GM23338 (cell line): ENCODE measurements at places on chromosomes 11 and 22.
A peak's percentile ranks its signal among the peaks of the same experiment; 100 is the strongest.

DNA sequence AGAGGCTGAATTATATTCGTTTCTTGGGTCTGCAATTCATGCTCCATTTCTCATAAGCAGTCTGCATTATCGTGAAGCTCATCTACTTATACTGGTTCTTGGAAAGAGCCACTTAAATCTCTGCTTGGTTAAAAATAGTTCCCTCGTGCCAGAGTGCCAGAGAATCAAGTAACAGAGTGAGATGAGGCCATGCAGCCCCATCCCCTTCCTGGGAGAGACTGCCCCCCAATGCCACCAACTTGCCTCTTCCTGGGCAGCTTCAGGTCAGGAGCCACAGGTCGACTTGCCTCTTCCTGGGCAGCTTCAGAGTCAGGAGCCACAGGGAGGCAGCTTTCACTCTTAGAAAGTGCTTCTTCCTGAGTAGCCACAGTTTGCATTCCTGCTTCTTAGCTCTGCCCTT lies 223.9 kb upstream of the ZBED5 start:
- no peak overlapping the region for H3K4me3 ChIP-seq
- peaks cover 39% of the 10 kb centered on the region for H3K4me1 ChIP-seq
- H3K36me3 ChIP-seq = no peaks in the 10 kb centered on the region
- no peak overlapping the region for H3K27ac ChIP-seq
- peak; percentile 27 for DNase-seq

GRCh38 chr11:789943-790342 lies at the start of gene CEND1:
Gene CEND1, minus strand, starts transcription at chr11:790090. Its CDS starts 1,514 bp downstream, at chr11:788576.
- H3K36me3 ChIP-seq = no peaks in the 10 kb centered on the region
- no peak within 1 kb of the TSS for H3K27ac ChIP-seq

DNA sequence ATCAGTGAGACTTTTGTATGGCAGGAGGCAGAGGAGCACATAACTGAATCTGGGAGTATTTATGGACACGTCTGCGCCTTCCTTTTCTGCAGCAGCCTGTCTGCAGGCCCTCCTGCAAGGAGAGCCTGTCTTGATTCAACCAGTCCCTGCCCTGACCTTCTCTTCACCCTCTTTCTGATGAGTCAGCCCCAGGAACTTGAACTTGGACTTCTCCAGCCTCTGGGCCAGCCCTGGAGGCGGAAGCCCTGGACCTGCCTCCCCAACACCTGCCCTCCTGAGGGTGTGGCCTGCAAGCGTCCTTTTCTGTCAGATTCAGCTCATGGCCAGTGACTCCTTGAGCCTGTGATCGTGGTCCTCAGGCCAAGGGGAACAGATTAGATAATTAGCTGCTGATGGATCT lies 20.0 kb downstream of the DAGLA start:
- peaks cover 11% of the 10 kb centered on the region; the same call in 1 of the 2 replicates for H3K4me1 ChIP-seq
- H3K27me3 ChIP-seq = no peaks in the 10 kb centered on the region
- H3K36me3 ChIP-seq = no peaks in the 10 kb centered on the region
- no peak for DNase-seq
- no peak overlapping the region for H3K4me3 ChIP-seq
- H3K27ac ChIP-seq = no peak overlapping the region

GRCh38 chr22:16961477-16962186 lies 46.4 kb downstream of the GAB4 start:
- H3K4me1 ChIP-seq = no peaks in the 10 kb centered on the region
- H3K27ac ChIP-seq = no peak overlapping the region
- no peak for DNase-seq
- H3K27me3 ChIP-seq = no peaks in the 10 kb centered on the region
- no peaks in the 10 kb centered on the region for H3K36me3 ChIP-seq

- H3K27ac ChIP-seq = no peak overlapping the region; the same call in 1 of the 2 replicates
- no peaks in the 10 kb centered on the region for H3K36me3 ChIP-seq
- DNase-seq = no peak
- no peaks in the 10 kb centered on the region for H3K27me3 ChIP-seq
- H3K4me1 ChIP-seq = no peaks in the 10 kb centered on the region
Measured at GRCh38 chr22:46815132-46815531, 52.7 kb downstream of the TBC1D22A start.

- no peak for DNase-seq
- no peak overlapping the region for H3K27ac ChIP-seq
- no peaks in the 10 kb centered on the region for H3K4me1 ChIP-seq
- H3K36me3 ChIP-seq = no peaks in the 10 kb centered on the region
Measured at GRCh38 chr11:93323747-93324146, 6.8 kb upstream of the DEUP1 start.

DNA sequence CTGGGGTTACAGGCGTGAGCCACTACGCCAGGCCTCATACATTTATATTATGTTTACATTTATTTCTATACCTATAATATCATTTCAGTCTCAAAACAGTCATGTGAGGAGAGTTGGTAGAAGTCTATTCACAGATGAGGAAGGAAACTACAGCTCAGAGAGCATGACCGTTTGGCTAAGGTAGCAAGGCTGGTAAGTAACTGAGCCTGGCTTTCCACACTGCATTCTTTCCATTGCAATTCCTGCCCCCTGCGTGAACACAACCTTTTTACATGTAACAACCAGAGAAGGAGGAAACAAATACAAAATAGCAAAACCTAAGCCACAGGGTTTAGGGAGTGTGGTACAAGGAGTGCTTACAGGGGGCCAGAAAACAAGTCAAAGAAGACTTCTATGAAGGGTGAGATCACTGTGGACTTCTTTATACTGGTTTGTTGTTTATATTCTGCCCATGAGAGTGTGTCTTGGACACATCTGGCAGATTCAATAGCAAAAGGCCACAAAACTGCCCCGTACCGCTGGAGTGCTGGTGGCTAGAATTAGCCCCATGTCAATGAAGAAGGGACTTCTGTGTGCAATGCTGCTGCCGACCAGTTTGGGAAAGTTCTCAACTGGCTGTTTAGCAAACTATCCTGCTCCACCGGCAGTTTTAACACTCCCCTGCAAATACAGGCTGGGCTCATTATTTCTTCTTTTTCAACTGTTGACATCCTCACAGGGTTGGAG lies 19.0 kb downstream of the MICAL3 start:
- H3K36me3 ChIP-seq = no peaks in the 10 kb centered on the region
- DNase-seq = no peak
- H3K4me3 ChIP-seq = no peak overlapping the region
- no peak overlapping the region for H3K27ac ChIP-seq

- H3K27ac ChIP-seq = no peak overlapping the region
- no peaks in the 10 kb centered on the region for H3K36me3 ChIP-seq
- H3K4me1 ChIP-seq = no peaks in the 10 kb centered on the region
- DNase-seq = no peak
- H3K27me3 ChIP-seq = peaks cover 89% of the 10 kb centered on the region
Measured at GRCh38 chr22:22910272-22911240, 22.9 kb downstream of the IGLL5 start.

DNA sequence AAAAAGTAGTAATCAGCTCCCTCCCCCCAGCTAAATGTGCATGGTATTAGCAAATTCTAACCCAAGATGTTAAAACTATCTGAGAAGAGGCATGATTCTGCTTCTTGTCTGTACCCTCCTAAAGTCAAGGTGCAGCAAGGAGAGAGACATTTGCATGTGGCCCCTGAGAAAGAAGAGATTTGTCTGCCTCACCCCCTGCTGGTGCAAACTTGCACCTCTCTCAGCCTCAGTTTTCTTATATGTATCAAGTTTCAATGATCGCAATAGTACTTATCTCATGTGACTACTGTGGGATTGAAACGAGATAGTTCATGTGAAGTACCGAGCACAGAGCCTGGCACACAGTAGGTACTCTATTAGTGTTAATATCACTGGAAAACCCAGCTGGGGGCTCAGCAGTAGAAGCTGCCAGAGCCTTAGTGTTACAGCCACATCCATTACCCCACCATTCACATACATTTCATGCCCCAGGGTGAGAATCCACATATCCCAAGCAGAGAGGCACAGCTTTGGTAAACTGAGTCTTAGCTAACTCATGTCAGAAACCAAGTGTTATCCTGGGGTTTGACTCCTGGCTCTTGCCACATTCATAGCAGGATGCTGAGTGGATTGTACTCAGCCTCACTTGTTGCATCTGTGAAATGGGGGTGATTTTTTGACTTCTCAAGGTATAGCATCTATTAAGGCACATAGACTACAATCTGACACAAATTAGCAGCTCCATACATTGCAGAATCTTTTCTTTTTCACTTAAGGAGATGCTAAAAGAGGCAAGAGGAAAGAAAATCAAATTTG lies 24.9 kb downstream of the CD44 start:
- H3K4me3 ChIP-seq = no peak overlapping the region
- H3K36me3 ChIP-seq = no peaks in the 10 kb centered on the region
- H3K4me1 ChIP-seq = peaks cover 15% of the 10 kb centered on the region
- no peak overlapping the region for H3K27ac ChIP-seq

DNA sequence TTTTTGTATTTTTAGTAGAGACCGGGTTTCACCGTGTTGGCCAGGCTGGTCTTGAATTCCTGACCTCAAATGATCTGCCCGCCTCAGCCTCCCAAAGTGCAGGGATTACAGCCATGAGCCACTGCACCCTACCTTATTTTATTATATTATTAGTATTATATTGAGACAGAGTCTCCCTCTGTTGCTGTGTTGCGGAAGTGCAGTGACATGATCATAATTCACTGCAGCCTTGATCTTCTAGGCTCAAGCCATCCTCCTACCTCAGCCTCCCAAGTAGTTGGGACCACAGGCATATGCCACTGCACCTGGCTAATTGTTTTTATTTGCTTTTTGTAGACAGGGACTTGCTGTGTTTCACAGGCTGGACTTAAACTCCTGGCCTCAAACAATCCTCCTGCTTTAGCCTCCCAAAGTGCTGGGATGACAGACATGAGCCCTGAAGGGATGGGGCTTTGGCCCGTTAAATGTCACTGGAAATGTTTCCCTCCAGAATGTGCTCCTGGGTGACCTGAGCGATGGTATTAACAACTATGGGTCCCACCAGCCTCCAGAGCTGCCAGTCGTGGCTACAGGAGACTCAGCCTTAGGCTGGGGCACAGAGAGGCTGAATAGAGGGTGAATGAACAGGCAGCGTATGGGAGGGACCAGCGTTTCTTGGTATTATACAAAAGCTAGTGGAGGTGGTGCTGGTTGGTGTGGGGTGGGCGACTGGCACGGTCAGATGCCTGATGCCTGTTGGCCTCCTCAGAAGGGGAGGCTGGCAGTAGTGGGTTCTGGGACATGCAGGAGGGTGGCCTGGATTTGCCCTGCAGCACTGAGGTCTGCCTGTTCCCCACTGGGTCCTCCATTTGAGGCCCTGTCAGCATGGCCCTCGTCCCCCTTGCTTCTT lies 7.3 kb downstream of the TANGO2 start:
- no peaks in the 10 kb centered on the region for H3K4me1 ChIP-seq
- no peak overlapping the region for H3K27ac ChIP-seq
- no peak for DNase-seq
- H3K27me3 ChIP-seq = no peaks in the 10 kb centered on the region

- no peak overlapping the region for H3K4me3 ChIP-seq
- H3K36me3 ChIP-seq = no peaks in the 10 kb centered on the region
- H3K27me3 ChIP-seq = no peaks in the 10 kb centered on the region
Measured at GRCh38 chr11:117483372-117483771, 155.7 kb downstream of the CEP164 start.

- H3K27ac ChIP-seq = no peak overlapping the region
- no peaks in the 10 kb centered on the region for H3K36me3 ChIP-seq
- DNase-seq = no peak
- H3K4me1 ChIP-seq = no peaks in the 10 kb centered on the region
Measured at GRCh38 chr11:90818196-90818745, 595.4 kb upstream of the CHORDC1 start.

DNA sequence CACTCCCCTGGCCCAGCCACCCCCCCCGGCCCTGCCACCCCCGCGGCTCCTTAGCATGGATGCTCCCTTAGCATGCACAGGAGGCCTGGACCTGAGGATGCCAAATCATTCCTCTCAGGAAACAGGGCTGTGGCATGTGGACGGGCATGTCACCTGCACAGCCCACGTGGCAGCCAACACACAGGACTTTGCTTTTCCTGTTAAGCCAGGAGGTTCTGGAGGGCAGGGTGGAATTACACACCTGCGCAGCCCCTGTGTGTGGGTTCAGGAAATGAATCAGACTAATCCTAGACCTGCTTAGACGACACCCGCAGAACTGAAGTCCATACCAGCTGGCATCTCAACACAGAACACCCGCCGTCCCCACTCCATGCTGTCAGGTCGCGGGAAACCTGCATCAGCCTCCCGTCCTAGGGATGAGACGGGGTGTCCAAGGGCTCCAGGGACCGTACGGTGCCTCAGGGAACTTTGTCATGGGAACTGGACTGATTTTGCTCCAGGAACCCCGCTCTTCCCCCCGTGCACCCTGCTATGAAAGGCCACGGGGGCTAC lies 10.2 kb downstream of the CERK start:
- no peak overlapping the region for H3K27ac ChIP-seq
- DNase-seq = no peak
- H3K27me3 ChIP-seq = no peaks in the 10 kb centered on the region
- no peaks in the 10 kb centered on the region; the same call in 1 of the 2 replicates for H3K4me1 ChIP-seq

DNA sequence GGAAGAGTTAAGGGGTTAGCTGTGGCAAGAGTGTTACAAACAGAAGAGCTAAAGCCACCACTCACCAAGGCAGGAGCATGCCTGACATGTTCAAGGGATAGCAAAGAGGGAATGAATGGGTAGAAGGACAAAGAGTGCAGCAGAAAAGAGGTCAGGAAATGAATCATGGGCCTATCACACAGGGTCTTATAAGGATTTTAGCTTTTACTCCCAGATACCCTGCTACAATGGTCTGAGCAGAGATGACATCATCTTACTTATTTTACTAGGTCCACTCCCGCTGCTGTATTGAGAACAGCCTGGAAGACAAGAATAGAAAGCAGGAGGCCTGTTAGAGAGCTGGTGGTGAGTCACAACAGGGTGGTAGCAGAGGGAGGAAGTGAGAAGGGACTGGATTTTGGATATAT lies 9.8 kb downstream of the TRAF6 start:
- H3K36me3 ChIP-seq = peaks cover 9% of the 10 kb centered on the region; the same call in 1 of the 2 replicates
- no peak overlapping the region for H3K4me3 ChIP-seq
- no peak overlapping the region for H3K27ac ChIP-seq
- DNase-seq = no peak
- no peaks in the 10 kb centered on the region for H3K4me1 ChIP-seq

- H3K27me3 ChIP-seq = no peaks in the 10 kb centered on the region
- no peaks in the 10 kb centered on the region for H3K36me3 ChIP-seq
Measured at GRCh38 chr11:130404727-130405126, 23.7 kb downstream of the ADAMTS8 start.
